HepG2 (cell line): ENCODE measurements at places on chromosomes 2 and 18.

GRCh38 chr2:2879781-2880180, 497.8 kb downstream of the EIPR1 start:
- DNase-seq = no peak
- H3K27ac ChIP-seq = no peak overlapping the region
- peaks cover 3% of the 10 kb centered on the region for H3K27me3 ChIP-seq
- no peaks in the 10 kb centered on the region for H3K36me3 ChIP-seq
- H3K4me3 ChIP-seq = no peak overlapping the region

DNA sequence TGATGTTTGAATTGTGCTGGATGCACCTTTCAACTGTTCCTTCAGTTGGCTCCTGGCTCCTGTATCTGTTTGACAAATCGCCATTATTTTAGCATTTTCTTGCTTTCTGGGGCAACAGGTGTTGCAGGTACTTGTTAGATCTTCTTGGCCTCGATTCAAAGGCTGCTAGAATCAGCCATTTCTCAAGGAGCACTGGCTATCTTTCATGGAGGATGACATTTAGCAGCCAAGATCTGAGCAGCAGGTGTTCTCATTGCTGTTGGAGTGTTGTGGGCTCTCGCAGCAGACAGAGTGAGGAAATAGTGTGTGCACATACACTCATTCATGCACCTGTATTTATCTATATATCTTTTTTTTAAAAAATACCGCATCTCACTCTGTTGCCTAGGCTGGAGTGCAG, 52.2 kb downstream of the INPP5D start:
- H3K36me3 ChIP-seq = no peaks in the 10 kb centered on the region
- H3K27me3 ChIP-seq = no peaks in the 10 kb centered on the region
- H3K27ac ChIP-seq = no peak overlapping the region

- no peak for DNase-seq
- H3K36me3 ChIP-seq = no peaks in the 10 kb centered on the region
- no peak overlapping the region for H3K27ac ChIP-seq
- H3K27me3 ChIP-seq = no peaks in the 10 kb centered on the region
- H3K4me3 ChIP-seq = no peak overlapping the region
Observed at GRCh38 chr18:50189160-50189559, 5.8 kb downstream of the MYO5B start.

- H3K27me3 ChIP-seq = no peaks in the 10 kb centered on the region
- no peaks in the 10 kb centered on the region for H3K36me3 ChIP-seq
- H3K27ac ChIP-seq = peak overlapping the region; percentile 14
- peaks cover 10% of the 10 kb centered on the region for H3K4me1 ChIP-seq
- peak; percentile 79 for DNase-seq
Observed at GRCh38 chr2:25664183-25664964, 9.0 kb downstream of the DTNB start.

- H3K36me3 ChIP-seq = no peaks in the 10 kb centered on the region
- H3K27me3 ChIP-seq = no peaks in the 10 kb centered on the region
- DNase-seq = peak; percentile 43
- H3K27ac ChIP-seq = no peak overlapping the region
Observed at GRCh38 chr2:30670453-30670852, 136.8 kb downstream of the CAPN13 start.
